Right renal pelvis (tissue), 4 donors: ENCODE measurements at places on chromosomes 11 and 22.

DNA sequence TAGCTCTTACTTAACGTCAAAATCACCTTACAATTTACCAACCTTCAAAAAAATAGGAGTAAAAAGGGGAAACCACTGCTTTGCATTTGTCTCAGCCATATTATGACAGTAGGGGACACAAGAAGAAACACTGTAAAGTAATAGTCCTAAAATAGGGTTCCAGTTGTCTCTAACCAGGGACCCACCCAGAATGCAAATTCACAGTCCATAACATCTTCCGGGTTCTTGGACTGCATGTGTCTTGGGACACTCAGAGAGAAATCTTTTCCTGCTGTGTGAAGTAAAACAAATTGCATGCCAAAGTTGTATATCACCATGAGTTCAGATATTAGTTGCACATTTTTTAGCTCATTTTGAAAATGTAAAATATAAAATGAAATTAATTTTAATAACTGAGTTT is 69.8 kb upstream of the PGR start:
- DNase-seq, result no peak

DNA sequence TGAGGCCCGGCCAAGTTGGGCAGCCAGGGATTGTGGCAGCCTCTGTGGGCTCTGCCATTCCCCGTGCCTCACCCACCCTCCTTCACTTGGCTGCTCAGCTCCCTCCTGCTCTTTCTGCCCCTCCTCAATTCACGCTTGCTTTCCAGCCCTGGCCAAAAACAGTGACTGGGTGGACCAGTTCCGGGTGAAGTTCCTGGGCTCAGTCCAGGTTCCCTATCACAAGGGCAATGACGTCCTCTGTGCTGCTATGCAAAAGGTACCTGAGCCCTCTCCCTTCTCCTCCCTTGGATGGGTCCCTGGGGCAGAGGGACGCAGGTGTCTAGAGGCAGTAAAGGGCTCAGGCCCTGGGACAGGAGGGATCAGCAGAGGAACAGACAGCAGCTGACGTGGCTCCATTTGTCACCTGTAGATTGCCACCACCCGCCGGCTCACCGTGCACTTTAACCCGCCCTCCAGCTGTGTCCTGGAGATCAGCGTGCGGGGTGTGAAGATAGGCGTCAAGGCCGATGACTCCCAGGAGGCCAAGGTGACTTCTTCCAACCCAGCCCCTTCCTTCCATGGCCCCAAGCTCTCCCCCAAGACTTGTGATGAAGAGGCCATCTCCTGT is 2.7 kb downstream of the FREY1 start:
- DNase-seq, result no peak

DNA sequence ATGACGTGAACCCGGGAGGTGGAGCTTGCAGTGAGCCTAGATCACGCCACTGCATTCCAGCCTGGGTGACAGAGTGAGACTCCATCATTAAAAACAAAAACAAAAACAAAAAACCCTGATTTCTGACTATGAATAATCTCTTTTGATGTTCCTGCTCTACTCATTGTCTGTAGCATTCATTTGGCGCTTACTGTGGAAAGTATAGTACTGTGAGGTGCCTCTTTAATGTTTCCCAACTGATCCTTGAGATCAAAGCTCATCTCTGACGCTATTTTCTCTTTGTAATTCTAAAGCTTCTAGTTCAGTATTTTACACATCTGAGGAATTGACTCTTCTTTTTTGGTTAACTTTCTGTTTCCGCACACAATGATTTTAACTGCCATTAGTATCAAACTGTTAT is 60.0 kb downstream of the GRK3 start:
- DNase-seq, result no peak

- DNase-seq, result no peak
Measured at GRCh38 chr22:28894334-28894733, 11.0 kb downstream of the ZNRF3 start.

GRCh38 chr22:50248196-50249081 is 2.6 kb downstream of the HDAC10 start:
- no peak for DNase-seq

- DNase-seq, result no peak
Measured at GRCh38 chr11:94201004-94201465, 72.4 kb downstream of the PANX1 start.

- DNase-seq, result no peak
Measured at GRCh38 chr22:22375576-22376351, 131.2 kb downstream of the VPREB1 start.

GRCh38 chr22:27224485-27225374 is 567.3 kb downstream of the MIAT start:
- no peak for DNase-seq

- DNase-seq, result no peak
Measured at GRCh38 chr11:91859666-91860065, 365.0 kb upstream of the FAT3 start.
